ENCODE measurements at places on chromosomes 16 and 17.

- DNase-seq, result peak; percentile 19
Observed at GRCh38 chr17:57601143-57601735, 143.9 kb downstream of the CCDC182 start.

- DNase-seq, result no peak
Observed at GRCh38 chr17:60891149-60891548, 213.5 kb downstream of the BCAS3 start.

GRCh38 chr16:3575491-3575890 lies 1.7 kb downstream of the NLRC3 start:
- no peak for DNase-seq

GRCh38 chr16:68404736-68405345 lies 43.5 kb downstream of the SMPD3 start:
- no peak for DNase-seq

DNA sequence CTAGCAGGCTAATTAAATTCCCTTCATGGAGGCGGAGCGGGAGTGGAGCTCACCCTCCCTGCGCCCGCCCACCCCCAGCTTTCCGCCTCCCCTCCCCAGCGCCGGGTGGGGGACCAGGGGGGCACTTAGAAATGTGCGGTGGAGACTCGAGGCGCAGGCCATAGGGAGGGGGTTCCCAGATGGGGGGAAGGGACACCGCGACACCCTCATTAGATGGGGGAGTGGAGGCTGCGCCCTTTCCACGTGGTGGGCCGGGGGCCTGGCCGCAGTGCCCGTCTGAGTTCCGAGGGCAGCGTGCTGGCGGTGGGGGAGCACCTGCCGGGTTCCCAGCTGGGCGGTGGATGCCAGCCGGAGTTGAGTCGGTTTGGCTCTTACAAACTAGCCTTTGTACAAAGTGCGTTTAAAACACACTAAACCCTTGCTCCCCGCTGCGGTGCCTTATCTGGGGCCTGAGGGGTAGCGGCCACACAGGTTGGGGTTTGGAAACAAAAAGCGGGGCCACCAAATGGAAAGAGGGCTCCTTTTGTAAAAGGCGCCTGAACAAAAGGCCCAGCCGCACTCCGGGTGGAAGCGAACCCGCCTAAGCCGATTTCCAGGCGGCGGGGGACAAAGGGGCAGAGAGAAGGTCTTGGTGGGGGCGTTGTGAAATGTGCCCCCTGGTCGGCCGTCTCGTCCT lies 1.4 kb downstream of the GSE1 start:
- no peak for DNase-seq

DNA sequence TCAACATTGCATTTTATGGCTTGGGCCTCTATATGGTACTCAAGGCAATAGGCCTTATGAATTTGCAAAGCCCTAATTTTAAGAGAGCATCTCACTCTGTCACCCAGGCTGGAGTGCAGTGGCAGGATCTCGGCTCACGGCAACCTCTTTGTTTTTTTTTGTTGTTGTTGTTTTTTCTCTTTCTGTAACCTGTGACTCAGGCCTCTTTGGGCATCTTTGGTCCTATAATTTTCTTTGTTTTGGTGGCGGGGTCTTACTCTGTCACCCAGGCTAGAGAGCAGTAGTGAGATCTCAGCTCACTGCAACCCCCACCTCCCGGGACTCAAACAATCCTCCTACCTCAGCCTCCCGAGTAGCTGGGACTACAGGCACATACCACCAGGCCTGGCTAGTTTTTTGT lies 21.8 kb upstream of the HERPUD1 start:
- no peak for DNase-seq

GRCh38 chr17:18361837-18362697 lies 1.3 kb downstream of the SHMT1 start:
- no peak for DNase-seq

DNA sequence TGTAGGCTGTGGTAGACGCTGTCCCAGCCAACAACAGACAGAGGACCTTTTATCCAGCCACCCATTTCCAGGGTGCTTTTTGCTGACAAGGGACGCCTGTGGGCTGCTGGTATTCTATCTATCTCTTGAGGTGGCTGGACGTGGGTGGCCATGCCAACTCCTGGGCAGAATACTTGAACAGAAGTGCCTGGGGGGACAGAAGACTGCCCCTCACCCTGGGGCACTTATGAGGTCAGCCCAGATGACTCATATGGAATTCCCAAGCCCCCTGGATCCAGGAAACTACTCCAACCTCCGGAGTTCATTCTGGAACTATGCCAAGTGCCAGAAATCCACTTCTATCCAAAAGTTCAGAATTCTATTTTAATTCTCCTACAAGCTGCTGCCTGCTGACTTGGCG lies 61.3 kb downstream of the CDRT4 start:
- DNase-seq, result no peak

DNA sequence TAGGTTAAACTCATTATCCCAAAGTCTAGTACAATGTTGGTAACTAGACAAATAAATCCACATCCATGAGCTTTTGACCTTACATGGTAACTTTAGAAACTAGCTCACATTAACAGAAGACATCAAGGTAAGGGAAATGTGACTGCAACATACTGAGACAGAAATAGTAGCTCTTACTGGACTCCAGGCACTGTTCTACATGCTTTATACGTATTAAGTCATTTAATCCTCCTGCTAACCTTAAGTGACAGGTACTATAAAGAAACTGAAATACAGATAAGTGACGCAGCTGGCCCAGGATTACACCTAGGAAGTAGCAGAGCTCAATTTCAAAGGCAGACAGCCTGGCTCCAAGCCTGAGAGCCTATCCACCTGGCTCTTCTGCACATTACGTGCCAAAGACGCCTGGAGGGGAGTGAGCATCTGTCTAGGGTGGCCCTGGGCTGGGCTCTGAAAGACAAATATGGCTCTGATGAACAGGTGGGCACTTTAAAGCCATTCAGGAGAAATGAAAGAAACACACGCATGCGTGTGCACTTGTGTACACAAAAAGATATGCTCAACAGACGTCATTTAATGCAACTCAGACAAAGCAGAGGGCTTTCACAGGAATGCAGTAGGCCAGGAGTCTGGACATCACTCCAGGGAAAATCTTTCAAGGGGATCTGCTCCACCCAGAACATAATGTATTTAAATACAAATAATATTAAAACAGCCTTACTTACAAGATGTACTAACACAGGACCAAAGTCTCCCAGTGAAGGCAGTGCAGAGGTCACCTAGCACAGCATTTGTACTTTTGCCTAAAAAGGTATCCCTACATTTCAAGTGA lies 4.4 kb downstream of the ZC3H7A start:
- no peak for DNase-seq

DNA sequence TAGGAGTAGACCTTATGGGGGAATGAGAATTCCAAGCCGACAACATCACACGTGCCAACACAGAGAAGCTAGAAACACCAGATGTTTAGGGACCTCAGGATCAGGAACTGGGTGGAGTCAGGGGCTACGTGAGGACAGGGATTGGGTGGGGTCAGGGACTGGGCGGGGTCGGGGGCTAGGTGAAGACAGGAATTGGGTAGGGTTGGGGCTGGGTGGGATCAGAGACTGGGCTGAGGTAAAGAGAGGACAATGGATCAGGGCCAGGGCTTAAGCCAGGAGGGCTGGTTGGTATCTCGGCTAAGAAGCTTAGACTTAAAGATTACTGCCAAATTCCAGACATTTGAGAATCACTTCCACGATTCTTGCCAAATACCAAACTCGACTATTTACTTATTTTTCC lies 11.6 kb downstream of the TEKT5 start:
- no peak for DNase-seq

- no peak for DNase-seq
Observed at GRCh38 chr17:79832218-79833109, 6.8 kb downstream of the CBX4 start.

- no peak for DNase-seq
Observed at GRCh38 chr17:76567634-76568432, 17.8 kb downstream of the ST6GALNAC2 start.

DNA sequence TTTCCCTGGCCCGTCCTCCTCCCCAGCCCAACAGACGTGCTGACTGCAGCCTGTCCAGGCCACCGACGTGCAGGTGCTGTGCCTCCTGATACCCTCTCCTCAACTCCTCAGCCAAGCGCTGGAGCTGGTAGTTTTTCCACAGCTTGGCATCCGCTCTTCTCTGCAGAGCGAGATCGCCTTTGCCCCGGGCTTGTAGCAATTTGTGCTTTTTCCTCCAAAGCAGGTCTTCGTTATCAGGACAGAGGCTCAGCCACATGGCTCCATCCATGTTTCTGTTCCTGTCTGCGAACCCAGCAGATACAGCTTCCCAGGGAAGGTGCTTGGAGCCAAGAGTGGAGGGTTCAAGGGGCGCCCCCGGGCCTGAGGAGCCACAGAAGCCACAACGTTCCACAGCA lies 10.9 kb downstream of the CEP295NL start:
- DNase-seq, result no peak

DNA sequence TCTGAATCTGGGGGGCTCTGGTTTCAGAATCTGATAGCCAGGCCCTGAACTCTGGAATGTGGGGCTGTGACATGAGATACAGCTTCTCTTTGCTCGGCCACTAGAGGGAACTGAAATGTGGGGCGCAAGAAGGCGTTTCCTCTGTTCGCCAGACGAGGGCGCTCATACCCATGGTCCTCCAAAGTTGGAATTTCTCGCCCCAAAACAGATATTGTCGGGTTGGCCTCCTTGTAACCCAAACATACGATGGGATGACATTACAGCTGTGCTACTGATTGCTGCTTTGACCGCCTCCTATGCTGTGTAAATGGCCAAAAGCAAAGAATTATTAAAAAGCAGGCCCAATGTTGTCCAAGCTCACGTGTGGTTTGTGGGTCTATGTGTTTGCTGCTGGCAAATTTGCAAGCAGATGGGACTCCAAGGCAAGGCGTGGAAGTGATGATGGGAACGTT lies 13.1 kb upstream of the MSI2 start:
- peak; percentile 64 for DNase-seq

DNA sequence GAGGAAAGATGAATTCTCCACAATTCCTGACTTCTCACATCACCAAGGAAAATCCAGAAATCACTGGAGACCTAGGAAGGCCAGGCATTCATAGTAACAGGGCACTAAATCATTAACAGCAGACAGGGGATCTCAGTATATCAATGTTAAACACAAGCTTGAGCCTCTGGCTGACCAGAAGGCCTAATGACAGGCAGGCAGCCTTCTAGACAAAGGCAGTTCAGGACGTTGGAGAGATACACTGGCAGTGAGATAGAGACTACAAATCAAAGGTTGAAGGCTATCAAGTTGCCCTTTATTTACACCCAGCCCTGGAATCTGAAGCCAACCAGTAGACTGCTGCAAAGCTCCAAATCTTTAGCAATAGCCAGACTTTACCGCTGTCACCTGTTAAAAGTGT lies 422.8 kb upstream of the CCL2 start:
- DNase-seq, result no peak

- no peak for DNase-seq
Observed at GRCh38 chr17:61205931-61206330, 193.7 kb upstream of the TBX2 start.

DNA sequence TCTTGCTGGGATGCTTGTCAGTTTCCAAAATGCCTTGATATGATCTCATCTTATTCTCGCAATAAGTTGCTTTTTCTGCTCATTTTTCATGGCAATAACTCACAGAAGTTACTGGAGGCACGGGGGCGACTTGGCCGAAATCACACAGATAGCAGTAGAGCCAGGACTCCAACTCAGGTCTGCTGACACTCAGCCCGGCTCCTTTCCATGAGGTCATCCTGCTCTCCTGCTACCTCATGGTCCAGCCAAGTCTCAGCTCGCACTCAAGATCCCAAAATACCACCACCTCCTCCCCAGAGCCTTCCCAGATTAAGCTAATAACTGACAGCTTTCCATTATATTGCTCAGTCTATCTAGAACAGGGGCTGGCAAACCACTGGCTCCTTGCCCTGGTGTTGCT lies 269.5 kb downstream of the MAP2K4 start:
- DNase-seq, result no peak

DNA sequence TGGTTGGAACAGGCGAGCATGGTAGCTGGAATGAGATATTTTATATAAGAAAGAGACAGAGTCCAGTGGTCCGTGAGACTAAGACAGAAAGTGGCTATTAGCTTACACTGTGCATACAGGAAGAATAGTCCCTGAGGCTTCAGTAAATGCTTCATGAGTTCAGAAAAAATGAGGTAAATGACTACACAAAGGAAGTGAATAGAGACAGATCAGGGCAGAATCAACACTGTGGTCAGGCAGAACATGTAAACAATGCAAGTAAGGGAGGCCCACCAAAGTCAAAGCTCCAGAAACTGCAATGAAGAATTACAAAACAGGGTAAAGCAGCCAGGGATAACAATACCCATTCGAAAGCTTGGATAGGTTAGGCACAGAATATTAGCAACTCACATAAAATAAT lies 4.8 kb downstream of the ABCA10 start:
- DNase-seq, result no peak

- DNase-seq, result no peak
Observed at GRCh38 chr17:14719942-14720341, 419.1 kb downstream of the HS3ST3B1 start.

DNA sequence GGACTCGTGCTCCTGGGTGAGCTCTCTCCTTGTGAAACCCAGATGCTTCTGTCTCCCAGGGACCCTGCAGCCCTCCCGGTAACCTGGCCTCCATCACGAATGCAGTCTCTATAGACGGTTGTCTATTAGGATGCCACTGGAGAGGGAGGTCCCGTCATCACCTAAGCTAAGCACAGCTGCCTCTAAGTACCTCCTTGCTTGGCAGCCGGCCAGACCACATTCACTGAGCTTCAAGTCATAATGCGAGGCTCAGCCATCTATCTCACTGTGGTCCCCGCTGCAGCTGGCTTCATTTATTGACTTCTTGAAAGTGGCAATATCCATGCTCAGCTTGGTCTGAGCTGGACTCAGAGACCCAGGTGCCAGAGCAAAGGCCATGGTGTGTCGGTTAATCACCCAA lies 74.5 kb upstream of the HSBP1 start:
- DNase-seq, result no peak

GRCh38 chr16:27700304-27700995 lies 150.5 kb downstream of the KATNIP start:
- DNase-seq, result no peak

- no peak for DNase-seq
Observed at GRCh38 chr17:50208611-50209061, 7.2 kb upstream of the COL1A1 start.

DNA sequence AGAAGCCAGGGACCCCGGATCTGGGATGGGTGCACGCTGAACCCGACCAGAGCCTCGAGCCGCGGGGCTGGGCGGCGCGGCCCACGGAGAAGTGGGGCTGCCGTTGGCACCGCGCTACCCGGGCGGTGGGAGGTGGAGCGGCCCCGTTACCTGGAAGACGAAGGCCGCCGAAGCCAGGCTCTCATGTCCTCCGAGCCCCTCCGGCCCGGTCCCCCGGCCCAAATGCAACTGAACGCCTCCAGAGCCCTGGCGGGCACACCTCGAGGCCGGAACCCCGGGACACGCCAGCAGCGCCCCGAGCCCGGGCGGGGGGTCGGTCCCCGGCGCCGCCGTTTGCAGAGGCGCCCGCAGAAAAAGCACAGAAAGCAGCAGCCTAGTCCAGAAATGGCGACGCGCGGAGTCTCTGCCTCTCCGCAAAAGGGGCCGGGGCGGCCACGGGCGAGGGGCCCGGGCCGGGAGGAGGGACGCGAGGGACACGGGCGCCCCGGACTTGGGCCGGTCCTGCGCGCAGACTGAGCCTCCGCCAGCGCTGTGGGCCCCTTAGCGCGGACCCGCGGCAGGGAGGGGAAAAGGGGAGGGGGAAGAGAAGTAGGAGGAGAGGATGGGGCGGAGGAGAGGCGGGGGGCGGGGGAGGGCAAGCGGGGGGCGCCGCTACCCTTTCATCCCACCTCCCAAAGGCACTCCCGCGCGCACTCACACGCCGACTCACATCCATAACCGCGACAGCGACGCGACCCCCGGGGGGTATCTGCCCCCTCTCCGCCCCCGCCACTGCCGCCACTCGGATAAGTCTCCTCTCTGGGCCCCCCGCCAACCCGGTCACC lies 1.4 kb downstream of the AXIN2 start:
- no peak for DNase-seq

GRCh38 chr16:287298-287811 lies 4.4 kb downstream of the PDIA2 start:
- DNase-seq, result no peak
